ENCODE measurements at places on chromosomes 5 and 9. TPM values are rescaled to one million over a fixed set of nuclear protein-coding genes. Genes with fewer than 3 reads are reported as not detected.

DNA sequence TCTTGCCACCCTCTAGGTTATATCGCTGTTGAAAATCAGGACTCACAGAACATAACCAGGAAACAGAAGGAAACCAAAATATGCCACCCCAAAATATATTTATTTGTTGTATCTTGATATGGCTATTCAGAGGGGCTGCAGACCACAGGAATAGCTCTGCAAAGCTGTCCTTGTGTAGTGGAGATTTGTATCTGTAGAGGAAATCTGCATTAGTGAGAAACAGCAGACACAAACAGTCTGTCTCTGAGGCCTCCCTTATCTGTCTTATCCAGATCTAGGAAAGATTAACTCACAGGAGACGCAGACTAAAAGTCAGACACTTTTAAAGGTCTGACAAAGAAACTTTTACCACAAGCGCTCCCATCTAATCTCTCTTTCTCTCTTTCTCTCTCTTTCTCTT, 54.1 kb upstream of the CEMIP2 start:
- no peak for DNase-seq

Gene SHB
- total RNA-seq, result 36.0 TPM

Gene BTNL3
- not detected for total RNA-seq

- DNase-seq, result no peak
Measured at GRCh38 chr9:123408313-123409262, 52.6 kb downstream of the CRB2 start.

GRCh38 chr5:129460936-129461710, 1.0 kb downstream of the ADAMTS19 start:
- peak; percentile 88 for DNase-seq

- no peak for DNase-seq
Measured at GRCh38 chr9:131968632-131969031, 111.0 kb downstream of the MED27 start.

Gene CCDC69
- total RNA-seq, result 104 TPM

DNA sequence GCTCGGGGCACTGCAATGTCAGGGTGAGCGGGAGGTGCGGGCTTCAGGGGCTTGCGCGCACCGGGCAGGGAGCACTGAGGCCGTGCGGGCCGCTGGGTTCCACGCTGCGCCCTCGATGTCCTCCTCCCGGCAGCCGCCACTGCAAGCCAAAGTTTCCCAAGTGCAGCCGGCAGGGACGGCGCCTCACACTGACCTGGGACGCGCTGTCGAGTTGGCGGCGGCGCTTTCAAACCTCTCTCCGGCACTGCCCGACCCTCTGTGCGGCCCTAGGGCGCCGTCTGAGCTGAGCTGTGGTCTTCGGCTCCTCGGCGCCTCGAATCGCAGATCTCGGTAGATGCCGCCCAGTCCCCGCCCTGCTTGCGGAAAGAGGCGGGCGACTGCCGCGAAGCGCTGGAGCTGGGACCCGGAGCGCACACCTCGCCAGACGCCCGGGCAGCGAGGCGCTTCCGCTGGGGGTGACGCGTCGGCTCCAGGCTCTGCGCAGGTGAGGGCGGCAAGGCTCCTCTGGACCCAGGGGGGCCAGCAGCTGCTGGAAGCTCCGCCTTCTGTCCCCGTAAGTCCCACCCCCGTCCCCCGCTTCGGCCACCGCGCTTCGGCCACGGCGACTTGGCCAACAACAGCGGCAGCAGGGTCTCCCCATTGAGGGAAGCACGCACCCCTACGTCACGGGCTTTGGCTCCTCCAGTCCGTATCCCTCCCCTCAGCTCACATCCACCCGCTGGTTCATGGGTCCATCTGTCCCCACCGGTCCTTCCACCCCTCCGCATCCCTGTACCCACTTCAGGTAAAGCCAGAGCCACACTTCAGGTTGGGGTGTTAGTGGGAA, at the start of gene ANKRD34B:
Gene ANKRD34B (minus strand): TSS at position 320 of the 826 bp plus-strand sequence. CDS start 10,261 bp downstream, outside the sequence.
- peak; percentile 12 for DNase-seq

GRCh38 chr9:70257991-70258691, 637 bp upstream of the SMC5 start:
- DNase-seq, result peak; percentile 60

GRCh38 chr5:148902478-148902877, 76.1 kb downstream of the ADRB2 start:
- no peak for DNase-seq

- DNase-seq, result no peak
Measured at GRCh38 chr5:107247427-107247826, 423.3 kb downstream of the EFNA5 start.

Gene GFI1B
- 0.07 TPM for total RNA-seq

Gene GPX8
- 44.5 TPM for total RNA-seq

GRCh38 chr5:1293416-1294205, 1.3 kb downstream of the TERT start:
- no peak for DNase-seq

DNA sequence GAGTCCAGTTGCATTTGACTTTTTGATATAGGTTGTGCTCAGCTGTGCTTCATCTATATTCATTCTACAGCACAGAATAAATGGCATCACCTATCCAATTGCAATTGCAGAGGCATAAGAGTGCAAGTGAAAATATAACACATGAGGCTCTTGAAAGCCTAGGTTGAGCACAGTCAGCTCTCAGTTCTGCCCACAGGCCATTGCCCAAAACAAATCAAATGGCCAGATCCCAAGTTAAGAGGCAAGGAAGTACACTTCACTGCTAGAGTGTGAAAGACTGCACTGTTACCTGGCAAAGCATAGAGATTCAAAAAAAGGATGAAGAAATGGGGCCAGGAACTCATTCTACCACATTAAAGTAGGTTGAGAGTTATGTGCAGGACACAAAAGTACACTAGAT, 305.5 kb upstream of the SEMA6A start:
- DNase-seq, result no peak

- DNase-seq, result no peak
Measured at GRCh38 chr5:147911427-147911826, 5.1 kb upstream of the C5orf46 start.

DNA sequence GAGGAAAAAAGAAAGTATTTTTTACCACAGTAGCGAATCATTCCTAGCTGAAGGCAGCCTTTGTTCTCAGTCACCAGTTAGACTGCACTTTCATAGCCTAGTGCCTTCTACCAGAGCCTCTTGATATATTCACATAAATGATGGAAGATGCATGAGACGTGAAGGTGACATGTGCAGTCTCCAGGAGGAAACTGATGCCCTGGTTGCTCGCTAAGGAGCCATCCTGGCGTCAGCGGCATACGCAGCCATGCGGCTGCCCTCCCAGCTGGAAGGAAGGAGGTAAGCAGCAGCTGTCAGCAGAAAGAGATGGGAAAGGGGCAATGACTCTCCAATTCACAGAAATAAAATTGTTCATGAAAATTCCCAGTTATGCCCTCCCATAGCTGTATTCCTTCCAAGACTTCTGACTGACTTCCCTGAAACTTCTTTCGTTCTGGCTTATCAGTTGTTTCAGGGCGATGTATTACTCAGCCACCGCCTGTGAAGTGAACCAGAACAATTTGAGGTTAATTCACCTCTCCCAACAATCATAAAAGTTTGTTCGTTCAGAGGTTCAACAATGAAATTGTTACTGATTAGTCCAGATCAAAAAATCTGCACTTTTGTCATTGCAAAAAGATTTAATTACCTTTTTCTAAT, 331.2 kb downstream of the NR2F1-AS1 start:
- peak; percentile 78 for DNase-seq

Gene MYMK
- not detected for total RNA-seq

GRCh38 chr5:657570-657969, 35.6 kb downstream of the TPPP start:
- DNase-seq, result peak; percentile 78

Gene KCNMB1
- total RNA-seq, result 1.9 TPM

GRCh38 chr9:95182854-95183563, 134.5 kb downstream of the FANCC start:
- peak; percentile 73 for DNase-seq

DNA sequence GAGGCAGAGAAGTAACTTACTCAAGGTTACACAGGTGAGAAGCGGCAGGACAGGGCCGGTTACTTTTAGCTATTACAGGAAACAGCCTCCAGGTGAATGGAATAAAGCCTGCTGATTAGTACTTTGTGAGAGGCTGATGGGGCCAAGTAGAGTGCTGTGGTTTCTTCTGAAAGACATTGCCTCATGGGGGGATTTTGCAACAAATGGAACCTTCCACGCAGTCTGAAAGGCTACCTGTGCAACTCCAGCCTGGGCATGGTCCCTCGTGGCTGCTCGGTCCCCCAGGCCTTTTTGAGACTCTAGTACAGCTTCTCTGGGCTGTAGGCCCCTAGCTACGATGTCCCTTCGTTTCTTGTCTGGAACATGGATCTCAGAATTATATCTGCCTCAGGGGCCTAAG, 2.0 kb downstream of the TMEM268 start:
- no peak for DNase-seq

DNA sequence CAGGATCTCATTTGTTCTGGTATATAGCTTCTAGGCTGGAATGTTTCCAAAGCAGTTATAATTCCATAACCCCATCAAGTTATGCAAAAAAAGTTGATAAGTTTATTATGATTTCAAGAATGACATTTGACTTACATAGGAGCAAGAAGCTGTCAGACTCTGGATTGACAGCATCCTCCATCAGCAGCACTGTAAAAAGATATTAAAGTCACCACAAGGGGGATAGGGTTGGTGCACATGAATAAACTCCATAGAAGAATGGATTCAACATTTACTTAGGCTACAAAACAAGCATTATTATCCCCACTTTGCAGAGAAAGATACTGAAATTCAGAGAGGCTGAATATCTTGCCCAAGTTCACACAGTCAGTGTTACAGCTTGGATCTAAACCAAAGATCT, 208.9 kb upstream of the SLC30A5 start:
- DNase-seq, result no peak

DNA sequence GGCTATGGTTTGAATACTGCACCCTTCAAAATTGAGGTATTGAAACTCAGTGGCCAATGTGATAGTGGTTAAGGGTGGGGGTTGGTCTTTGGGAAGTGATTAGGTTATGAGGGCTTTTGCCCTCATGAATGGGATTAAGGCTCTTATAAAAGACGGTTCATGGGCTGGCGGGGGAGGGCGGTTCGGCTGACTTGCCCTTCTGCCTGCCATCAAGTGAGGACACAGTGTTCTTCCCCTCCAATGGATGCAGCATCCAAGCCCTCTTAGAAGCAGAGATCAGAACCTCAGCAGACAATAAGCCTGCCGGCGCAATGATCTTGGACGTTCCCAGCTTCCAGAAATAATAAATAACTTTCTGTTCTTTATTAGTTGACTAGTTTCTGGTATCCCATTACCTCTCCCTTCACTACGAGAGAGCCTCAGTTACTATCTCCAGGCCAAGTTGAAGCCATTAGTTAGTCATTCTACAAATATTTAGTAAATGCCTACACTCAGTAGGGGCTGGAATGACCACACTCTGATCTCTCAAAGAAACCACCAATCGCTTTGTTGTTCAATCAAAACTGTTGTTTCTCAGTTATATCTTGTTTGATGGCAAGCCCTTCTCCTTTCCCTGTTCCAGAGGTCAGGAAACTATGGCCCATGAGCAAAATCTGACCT, 219.3 kb downstream of the TSSK1B start:
- no peak for DNase-seq

Gene SLC6A19
- 0.49 TPM for total RNA-seq

DNA sequence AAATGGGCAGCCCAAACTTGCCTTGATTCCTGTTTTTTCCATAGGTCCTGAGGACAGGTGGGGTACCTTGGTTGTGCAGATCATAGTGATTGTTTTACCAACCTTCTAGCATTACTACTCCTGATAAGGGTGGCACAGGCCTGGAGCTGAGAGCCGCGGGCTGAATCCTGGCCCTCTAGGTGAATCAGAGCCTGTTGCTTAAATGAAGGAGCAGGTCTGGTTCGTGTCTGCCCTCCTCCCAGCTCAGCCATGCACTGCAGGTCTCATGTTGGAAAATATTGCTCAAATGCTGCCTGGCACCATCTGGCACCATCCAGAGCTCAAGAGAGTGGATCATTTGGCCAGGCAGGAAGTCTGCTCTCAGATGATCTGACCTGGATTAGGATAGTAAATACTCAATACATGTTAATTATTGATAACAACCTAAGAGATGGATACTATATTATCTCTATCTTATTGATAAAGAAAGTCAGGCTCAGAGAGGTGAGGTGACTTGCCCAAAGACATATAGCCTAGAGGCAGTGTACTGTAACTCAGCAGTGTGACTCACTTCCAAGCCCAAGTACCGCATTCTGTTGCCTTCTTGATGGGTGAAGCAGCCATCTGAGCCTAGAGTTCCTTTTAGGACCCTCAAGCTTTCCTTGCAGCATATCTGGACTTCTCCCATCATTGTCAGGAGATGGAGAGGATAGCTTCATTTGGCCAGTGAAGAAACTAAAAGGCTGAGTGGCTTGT, 104.3 kb upstream of the PITX1 start:
- DNase-seq, result no peak

- no peak for DNase-seq
Measured at GRCh38 chr5:96384353-96384752, 48.7 kb downstream of the PCSK1 start.

Gene CDKN2B
- total RNA-seq, result 1.8 TPM

- DNase-seq, result no peak
Measured at GRCh38 chr9:109715344-109715743, 64.7 kb upstream of the PALM2AKAP2 start.

- DNase-seq, result no peak
Measured at GRCh38 chr5:138635265-138635664, 60.1 kb upstream of the HSPA9 start.

Gene SPATA31D4
- total RNA-seq, result not detected

- DNase-seq, result no peak
Measured at GRCh38 chr5:78795757-78796156, 147.2 kb upstream of the LHFPL2 start.

- DNase-seq, result peak; percentile 23
Measured at GRCh38 chr9:84990416-84990815, 320.9 kb downstream of the NTRK2 start.

DNA sequence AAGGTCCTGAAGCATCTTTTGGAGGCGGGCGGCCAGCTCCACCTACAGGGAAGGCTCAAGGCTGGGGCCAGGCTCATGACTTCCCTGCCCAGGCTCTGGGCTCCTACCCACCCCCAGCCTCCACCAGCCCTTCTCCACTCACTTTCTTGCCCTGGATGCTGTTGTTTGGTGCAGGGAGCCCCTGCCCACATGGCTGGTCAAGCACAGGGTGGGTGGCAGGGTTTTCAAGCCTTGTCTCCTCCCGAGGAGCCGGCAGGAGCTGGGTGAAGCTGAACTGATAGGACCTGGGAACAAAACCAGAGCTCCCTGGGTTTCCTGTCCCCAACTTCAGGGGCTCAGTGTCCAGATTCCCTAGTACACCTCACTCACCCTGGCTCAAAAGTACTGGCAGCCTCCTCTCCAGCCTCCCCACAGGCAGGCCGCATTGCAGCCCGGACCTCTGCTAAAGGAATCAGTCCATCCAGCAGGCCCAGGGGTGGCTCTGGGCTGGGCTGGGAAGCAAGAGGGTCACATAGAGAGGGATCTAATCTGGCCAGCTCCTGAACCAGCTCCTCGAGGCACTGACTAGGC, 6.9 kb downstream of the SHROOM1 start:
- DNase-seq, result no peak
